Activated CD8-positive, alpha-beta T cell treated with anti-CD3 and anti-CD28 coated beads, Interleukin-2, amount 10 ng/mL, durations not matched to agents 7 days and 5 days (primary cell): ENCODE measurements at places on chromosomes 1 and 21. TPM values are rescaled to one million over a fixed set of nuclear protein-coding genes. Genes with fewer than 3 reads are reported as not detected.
A peak's percentile ranks its signal among the peaks of the same experiment; 100 is the strongest.

The EXO1 gene
- 50.0 TPM for total RNA-seq

DNA sequence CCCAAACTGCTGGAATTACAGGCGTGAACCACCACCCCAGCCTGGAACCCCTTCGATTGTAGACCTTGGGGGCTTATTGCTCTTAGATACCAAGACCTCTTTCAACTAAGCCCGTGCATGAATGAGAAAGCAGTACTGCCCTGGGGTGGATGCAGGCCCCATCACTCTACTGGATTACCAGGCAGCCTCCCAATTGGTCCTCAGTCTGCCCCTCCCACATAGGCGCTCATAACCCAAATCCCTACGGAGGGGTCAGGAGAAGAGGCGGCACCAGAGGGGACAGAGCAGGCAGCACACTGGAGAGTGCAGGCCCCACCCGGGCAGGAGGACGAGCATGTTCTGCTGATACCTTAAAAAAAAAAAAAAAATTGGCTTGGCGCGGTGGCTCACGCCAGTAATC, 12.4 kb upstream of the STMN1 start:
- DNase-seq = no peak

DNA sequence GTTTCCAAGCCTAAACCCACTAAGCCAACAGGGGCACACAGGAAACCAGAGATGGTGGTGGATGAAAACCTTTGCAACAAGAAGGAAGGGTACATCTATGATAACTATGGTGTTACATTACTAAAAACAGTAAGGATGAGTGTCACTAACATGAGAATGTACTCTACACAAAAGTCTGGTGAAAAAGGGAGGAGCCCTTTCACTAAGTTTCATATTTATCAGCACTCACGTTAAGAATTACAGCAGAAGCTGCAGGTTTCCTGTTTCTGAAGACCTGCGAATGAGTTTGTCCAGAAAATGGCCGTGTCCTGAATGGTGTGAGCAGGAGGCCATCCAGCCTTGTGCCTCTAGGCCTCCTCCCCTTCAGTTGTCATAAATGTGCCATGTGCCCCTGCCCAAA, 17.8 kb downstream of the ABCG1 start:
- no peak for DNase-seq

The FRRS1 gene
- 5.0 TPM for total RNA-seq

The PDE4B gene
- total RNA-seq = 24.3 TPM

DNA sequence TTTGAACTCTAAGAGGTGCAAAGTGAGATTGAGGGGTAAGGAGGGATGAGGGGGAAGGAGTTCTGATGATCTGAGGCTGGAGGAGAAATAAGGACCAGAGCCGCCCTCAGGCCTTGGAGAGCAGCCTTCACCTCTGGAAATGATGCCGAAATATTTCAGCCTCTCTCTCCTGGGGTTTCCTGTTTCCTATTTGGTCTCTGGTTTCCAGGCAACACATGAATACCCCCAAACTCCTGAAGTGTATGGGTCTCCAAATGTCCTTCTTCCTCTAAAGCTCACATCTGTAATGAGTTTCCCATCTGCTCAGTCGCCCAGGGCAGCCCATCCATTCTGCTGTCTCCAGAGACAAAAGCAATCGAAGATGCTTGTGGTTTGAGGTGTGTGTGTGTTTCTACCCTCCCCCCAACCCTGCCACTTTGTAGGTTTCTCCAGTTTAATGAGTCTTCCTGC, 52.0 kb upstream of the FAM20B start:
- peak; percentile 30 for DNase-seq

- DNase-seq = no peak
Measured at GRCh38 chr1:227390525-227390924, 72.2 kb upstream of the CDC42BPA start.

The DYNLT5 gene
- total RNA-seq = not detected

The CD34 gene
- not detected for total RNA-seq

- DNase-seq = no peak
Measured at GRCh38 chr21:44991538-44992483, 52.0 kb downstream of the SLX9 start.

DNA sequence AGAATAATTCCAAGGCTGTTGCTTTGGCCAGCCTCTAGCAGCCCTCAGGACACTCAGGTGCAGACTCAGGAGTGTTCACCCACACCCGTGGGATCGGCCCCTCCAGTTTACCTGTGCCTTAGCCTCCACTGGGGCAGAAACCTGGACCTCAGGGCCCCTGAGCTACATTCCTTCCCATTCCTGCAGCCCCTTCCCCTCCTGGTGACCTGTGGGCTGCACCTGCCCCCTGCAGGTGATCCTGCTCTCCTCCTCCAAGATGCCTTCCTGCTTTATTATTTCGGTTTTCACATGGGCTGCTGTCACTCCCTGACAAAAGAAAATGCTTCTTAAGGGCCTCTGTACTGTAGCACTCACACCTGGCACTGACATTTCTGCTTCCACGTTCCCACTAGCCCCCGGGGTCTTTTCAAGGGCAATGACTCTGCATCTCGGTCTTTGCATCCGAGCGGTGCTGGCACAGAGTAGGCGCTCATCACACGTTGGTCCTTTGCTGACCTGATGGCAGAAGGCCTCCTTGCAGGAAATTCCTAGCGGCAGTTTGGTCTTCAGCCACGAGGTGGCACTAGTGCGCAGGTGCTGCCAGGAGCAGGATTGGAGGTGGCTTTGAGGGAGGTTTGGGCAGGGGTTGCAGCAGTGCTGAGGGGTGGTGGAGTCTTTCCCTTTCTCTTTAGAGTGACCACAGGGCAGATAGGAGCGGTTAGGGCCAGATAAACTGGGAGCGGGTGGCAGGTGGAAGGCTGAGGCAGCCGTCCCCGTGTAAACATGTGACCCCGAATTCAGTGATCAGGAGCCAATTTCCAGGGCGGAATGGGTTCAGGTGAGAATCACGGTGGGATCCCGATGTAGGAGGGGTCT, 25.3 kb upstream of the ETV3 start:
- DNase-seq = peak; percentile 79
